SJSA1 (cell line): ENCODE measurements at places on chromosomes 2 and 18. TPM values are rescaled to one million over a fixed set of nuclear protein-coding genes. Genes with fewer than 3 reads are reported as not detected.

DNA sequence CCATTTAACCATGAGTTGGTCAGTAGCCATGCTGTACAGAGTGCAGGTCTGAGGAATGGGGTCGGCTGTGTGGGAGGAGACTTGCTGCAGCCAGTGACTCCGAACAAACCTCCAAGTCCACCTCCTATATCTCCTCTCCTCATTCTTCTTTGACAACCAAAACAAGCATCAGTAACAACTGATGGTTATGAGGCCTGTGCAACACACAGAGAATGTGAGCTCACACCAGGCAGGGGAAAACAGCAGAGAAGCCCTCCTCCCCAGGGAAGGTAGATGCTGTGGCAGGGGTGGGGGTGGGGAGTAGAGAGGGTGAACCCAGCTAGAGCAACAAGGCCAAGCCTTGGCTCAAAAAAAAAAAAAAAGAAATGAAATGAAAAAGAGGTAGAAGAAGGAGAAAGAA lies 12.3 kb upstream of the CNGA3 start:
- H3K36me3 ChIP-seq: no peaks in the 10 kb centered on the region
- H3K27ac ChIP-seq: peak overlapping the region; percentile 69
- no peak overlapping the region for H3K4me3 ChIP-seq
- no peak for DNase-seq
- no peaks in the 10 kb centered on the region for H3K27me3 ChIP-seq
- H3K4me1 ChIP-seq: peaks cover 17% of the 10 kb centered on the region

DNA sequence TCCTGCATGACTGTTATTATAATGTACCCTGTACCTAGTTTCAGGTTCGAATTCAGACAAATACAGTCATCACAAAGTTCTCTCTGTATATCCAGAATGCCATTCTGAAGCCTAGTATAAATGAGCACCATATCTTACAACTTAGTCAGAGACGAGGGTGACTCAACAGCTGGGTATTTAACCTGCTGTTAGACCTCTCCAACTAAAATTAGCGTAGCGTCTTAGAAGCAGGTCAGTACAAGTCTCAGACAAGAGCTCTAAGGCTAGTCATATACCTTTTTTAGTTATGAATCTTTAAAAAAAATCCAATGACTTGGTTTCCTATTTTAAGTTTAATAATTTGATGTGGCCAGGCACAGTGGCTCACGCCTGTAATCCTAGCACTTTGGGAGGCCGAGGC lies 74.1 kb downstream of the CABYR start:
- H3K27me3 ChIP-seq: no peaks in the 10 kb centered on the region
- H3K4me1 ChIP-seq: peaks cover 41% of the 10 kb centered on the region
- no peaks in the 10 kb centered on the region for H3K36me3 ChIP-seq
- H3K27ac ChIP-seq: no peak overlapping the region
- H3K4me3 ChIP-seq: no peak overlapping the region
- DNase-seq: peak; percentile 35

- DNase-seq: no peak
- no peak overlapping the region for H3K27ac ChIP-seq
Observed at GRCh38 chr18:7642331-7642890, 75.3 kb downstream of the PTPRM start.

DNA sequence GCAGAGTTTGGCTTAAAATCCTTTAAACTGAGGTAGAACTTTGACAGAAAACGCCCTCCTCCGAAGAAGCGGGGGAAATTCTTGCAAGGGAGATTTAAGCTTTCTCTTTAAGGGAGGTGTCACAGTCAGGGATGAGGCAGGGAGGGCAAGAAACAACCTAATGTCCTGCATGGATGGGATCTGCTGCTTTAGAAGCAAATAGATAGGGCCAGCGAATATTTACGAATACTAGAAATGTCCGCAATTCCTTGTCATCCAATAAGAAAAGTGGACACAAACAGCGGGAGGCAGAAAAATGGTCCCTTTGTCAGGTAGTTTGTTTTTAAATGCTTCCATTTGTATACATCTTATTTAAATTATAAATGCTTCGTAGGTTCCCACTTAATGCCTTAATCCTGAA lies 12.0 kb downstream of the MEIS1 start:
- H3K4me1 ChIP-seq: no peaks in the 10 kb centered on the region
- no peaks in the 10 kb centered on the region for H3K36me3 ChIP-seq
- no peaks in the 10 kb centered on the region for H3K27me3 ChIP-seq
- H3K4me3 ChIP-seq: no peak overlapping the region

The POMC gene
- total RNA-seq: not detected in 2 replicates

- no peaks in the 10 kb centered on the region for H3K36me3 ChIP-seq
- H3K4me3 ChIP-seq: peak overlapping the region; percentile 10
- H3K4me1 ChIP-seq: peaks cover 37% of the 10 kb centered on the region
- no peak for DNase-seq
- H3K27me3 ChIP-seq: no peaks in the 10 kb centered on the region
- H3K27ac ChIP-seq: peak overlapping the region; percentile 80
Observed at GRCh38 chr18:57780706-57781347, 22.3 kb downstream of the ATP8B1 start.

DNA sequence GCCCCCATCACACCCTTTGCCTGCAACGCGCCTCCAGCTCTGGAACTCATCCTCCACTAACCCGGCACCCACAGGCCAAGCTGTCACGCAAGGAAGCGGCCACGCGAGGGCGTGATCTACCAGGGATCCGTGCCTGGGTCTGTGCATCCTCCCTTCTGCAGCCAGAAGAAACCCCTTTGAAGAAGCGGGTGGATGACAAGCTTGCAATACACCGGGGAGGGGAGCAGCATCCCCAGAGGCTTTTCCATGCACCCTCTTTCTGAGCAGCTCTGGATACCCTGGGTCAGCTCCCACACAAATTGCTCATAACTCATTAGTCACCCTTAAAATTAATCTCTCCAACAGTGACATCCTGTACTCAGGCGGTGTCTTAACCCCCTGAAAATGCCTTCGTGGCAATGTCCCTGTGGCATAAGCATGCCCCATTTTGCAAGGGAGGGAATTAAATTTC lies 47.6 kb downstream of the PDCL3 start:
- no peak overlapping the region for H3K27ac ChIP-seq
- H3K4me1 ChIP-seq: no peaks in the 10 kb centered on the region

DNA sequence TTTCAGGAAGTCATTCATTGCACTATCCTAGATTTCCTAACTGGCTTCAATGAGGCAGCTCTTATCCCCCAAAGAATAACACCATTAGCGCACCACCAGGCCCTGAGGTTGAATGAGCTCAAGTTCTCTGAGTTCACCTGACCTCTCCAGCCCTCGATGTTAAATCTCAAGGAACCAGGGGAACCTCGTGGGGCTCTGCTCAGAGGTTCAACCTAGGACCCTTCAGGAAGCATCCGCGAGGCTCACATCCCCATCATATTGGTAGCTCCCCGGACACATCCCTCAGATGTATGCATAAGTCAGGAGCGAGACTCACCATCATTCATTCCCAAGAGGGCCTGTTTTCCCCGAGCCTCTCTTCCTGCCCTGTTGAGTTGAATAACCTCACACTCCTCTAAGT lies 145.6 kb upstream of the KLHL29 start:
- H3K36me3 ChIP-seq: no peaks in the 10 kb centered on the region
- no peak overlapping the region for H3K4me3 ChIP-seq
- no peaks in the 10 kb centered on the region for H3K4me1 ChIP-seq
- H3K27me3 ChIP-seq: no peaks in the 10 kb centered on the region

GRCh38 chr2:65820454-65820853 lies 388.1 kb upstream of the SPRED2 start:
- no peaks in the 10 kb centered on the region for H3K27me3 ChIP-seq
- H3K4me1 ChIP-seq: no peaks in the 10 kb centered on the region
- no peaks in the 10 kb centered on the region for H3K36me3 ChIP-seq
- H3K27ac ChIP-seq: no peak overlapping the region
- no peak for DNase-seq

GRCh38 chr18:59517446-59518165 lies 158.5 kb upstream of the LMAN1 start:
- no peak overlapping the region for H3K4me3 ChIP-seq
- no peaks in the 10 kb centered on the region for H3K36me3 ChIP-seq
- H3K4me1 ChIP-seq: peaks cover 30% of the 10 kb centered on the region
- H3K27ac ChIP-seq: no peak overlapping the region
- DNase-seq: no peak

The PLA2R1 gene
- total RNA-seq: 1.9 and 2.3 TPM in 2 replicates

DNA sequence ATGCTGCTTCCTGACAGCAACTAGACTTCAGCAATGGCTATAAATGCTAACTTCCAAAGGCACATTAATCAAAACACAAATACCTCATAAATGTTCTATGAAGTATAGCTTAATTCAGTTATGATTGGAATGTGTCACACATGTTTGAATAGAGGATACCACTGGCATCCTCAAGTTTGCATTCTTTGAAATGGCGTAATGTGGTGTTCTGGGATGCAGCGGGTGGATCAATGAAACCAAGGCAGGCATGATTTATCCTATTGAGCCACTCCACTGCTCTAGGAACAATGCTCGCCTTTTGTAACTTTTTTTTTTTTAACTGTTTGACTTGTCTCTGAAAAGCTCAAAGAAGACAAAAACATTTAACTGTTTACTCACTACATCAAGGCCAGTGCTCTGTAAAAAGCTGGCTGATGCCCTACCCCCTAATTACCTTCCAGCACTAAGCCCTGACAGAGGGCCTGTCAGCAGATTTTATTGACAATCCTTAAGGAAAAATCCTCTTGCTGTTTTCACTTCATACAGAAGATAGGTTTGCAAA lies 278.8 kb upstream of the SESTD1 start:
- H3K4me1 ChIP-seq: no peaks in the 10 kb centered on the region
- H3K27me3 ChIP-seq: no peaks in the 10 kb centered on the region
- no peaks in the 10 kb centered on the region for H3K36me3 ChIP-seq
- H3K27ac ChIP-seq: no peak overlapping the region

The MSTN gene
- total RNA-seq: 0.05 TPM in 1 of 2 replicates, not detected in the other
